ENCODE measurements at places on chromosomes 6 and 20.

- no peak for DNase-seq
Measured at GRCh38 chr6:96150431-96150830, 134.7 kb downstream of the FUT9 start.

- DNase-seq, result no peak
Measured at GRCh38 chr6:156316583-156317125, 460.5 kb upstream of the ARID1B start.

DNA sequence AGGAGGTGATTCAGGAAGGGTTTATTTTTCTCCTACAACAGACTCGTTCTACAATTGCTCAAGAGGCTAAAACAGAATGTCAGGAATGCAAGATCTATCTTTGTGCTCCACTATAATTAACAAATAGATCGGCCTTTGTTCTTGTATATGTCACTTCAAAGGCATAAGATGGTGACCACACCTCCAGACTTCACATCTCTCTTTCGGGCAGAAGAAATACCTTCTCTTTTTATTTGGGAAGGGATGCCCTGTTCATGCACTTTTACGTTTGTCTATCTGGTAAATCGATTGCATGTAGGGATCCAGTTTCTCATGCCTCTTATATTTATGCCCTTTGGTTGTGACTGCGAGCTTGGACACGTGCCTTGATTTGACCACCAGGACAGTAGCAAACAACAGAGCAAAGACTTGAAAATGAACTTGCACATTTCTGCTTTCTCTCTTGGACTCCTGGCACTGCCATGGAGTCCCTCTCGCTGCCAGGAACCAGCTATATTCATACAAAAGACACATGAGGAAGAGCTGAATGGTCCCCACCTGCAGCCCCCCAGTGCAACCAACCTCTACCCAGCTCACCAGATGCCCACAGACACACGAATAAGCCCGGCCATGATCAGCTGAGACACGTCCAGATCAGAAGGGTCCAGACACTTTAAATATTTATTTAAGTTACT, 219.8 kb upstream of the STXBP5 start:
- peak; percentile 15 for DNase-seq

DNA sequence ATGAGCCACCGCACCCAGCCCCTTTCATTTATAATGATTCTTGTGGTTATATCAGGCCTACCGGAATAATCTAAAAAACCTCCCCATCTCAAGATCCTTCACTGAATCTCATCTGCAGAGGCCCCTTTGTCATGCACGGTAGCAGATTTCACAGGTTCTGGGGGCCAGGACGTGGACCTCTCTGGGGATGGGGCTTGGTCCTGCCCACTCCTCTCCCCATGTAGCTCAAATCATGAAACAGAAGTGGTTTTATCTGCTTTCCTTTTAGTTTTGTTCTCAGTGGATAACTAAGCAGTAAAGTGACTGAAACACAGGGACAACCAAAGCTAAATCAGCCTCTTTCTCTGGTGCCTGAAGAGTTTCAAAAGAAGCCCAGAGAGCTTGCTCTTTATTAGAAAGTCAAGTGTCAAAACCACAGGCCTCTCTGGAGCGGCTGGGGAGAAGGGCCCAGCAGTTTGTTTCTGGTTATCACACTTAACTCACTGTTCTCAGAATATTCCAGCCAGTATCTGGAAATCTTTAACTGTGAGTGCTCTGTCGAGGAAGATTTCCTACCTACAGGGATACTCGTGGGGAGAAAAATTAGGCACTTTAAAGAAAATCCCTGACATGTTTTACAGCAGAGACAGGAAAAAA, 60.6 kb upstream of the FAM184A start:
- no peak for DNase-seq

DNA sequence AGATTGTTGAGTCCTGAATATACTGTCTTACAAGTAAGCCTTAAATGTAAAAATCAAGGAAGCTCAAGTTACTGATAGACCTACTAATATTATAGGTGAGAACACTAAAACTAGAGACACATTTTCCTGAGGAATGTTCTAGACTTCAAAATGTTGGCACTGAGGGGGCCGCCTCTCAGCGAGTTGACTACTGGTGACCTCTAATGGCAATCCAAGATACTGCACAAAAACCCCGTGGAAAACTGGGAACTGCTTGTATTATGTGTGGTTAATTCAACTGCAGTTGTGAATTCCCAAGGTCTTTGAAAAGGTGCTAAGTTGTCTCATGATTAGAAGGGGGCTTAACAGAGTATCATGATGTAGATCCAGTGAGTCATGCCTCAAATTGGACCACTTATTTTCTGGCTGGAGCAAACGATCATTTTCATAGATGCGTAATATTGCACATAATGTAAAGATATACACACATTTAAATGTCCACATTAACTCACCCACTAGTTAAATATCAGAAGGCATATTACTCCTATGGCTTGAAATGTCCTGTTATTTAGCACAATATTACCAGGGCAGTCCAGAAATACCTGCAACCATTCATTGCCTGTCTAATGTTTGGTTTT, 336.2 kb downstream of the FOXA2 start:
- DNase-seq, result peak; percentile 26

All from AG08395 (cell line).